ENCODE measurements at places on chromosomes 13 and 19. TPM values are rescaled to one million over a fixed set of nuclear protein-coding genes. Genes with fewer than 3 reads are reported as not detected.
A peak's percentile ranks its signal among the peaks of the same experiment; 100 is the strongest.

The EGLN2 gene
- 99.8 TPM for total RNA-seq

The RASAL3 gene
- not detected for total RNA-seq

DNA sequence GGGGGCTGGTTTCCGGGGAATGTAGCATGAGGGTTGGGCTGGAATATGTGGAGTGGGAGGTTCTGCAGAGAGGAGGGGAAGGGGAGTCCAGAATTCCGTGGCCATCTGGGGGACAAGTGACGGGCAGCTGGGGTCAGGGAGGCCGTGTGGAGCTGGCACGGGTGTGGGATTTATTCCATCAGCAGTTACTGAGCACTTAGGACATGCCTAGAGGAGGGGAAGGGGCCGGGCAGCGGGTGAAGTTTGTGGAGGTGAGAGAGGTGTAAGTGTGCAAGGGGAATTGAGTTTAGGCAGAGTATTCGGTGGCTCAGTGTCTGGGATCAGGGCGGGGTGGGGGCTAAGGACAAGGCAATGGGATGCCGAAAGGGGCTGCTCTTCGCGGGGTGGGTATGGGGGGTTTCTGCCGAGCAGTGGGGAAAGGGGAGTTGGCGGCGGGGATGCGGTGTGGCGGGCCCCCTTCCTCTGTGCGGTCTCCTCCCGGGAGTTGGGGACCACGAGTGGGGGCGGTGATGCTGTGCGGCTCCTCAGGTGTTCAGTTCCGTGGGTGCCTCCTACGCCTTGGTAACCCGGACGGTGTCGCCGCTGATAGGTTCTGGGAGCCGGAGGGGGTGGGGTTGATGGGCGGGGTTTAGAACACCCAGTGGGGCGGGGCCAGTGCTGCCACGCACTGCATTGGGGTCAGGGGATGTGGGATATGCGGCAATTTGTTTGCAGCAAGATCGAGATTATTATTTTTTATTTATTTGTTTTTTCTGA, 5.4 kb downstream of the CCDC61 start:
- peaks cover 13% of the 10 kb centered on the region for H3K36me3 ChIP-seq
- H3K27me3 ChIP-seq, result peaks cover 8% of the 10 kb centered on the region
- H3K4me3 ChIP-seq, result peak overlapping the region; percentile 76
- H3K4me1 ChIP-seq, result no peaks in the 10 kb centered on the region
- peak; percentile 92 for DNase-seq

DNA sequence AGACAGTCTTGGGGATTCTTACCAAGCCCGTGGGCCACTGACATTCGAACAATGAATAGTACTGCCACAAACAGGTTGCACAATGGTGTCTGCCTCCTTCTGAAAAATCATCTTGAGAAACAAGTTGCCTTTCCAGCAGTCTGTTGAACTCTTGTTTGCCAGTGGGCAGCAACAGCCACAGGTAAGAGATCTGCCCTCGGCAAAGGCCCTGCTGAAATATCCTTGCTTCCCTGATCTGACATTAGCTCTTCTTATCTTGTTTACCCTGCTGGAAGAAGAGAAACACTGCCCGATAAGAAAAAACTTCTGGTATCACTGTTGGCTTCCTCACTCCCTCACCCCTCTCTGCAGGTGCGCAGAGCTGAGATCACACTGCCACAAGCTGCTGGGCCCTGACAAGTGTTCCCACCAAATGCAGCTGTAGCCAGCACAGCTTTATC, 2.0 kb downstream of the DOCK9 start:
- no peaks in the 10 kb centered on the region for H3K27me3 ChIP-seq
- peak overlapping the region; percentile 67 for H3K4me3 ChIP-seq
- peak; percentile 85 for DNase-seq

DNA sequence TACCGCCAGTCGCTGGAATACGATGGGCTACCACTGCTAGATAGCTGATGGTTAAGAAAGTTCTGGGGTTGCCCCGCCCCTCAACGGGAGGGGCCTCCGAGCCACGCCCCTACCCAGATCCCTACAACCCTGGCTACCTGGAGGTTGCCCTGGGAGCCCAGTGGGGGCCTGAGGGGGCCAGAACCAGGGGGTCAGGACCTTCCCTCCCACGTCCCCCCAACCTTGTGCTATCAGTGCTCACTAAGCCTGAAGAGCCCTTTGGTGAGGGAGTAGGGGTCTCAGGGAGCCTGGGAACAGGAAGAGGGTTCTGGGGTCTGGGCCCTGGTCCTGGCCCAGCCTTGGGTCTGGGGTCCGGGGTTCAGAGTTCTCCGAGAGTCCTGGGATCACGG, 8.9 kb downstream of the OCEL1 start:
- no peak overlapping the region for H3K27ac ChIP-seq
- H3K27me3 ChIP-seq, result no peaks in the 10 kb centered on the region
- H3K36me3 ChIP-seq, result peaks cover 60% of the 10 kb centered on the region
- peak overlapping the region; percentile 78 for H3K4me3 ChIP-seq

DNA sequence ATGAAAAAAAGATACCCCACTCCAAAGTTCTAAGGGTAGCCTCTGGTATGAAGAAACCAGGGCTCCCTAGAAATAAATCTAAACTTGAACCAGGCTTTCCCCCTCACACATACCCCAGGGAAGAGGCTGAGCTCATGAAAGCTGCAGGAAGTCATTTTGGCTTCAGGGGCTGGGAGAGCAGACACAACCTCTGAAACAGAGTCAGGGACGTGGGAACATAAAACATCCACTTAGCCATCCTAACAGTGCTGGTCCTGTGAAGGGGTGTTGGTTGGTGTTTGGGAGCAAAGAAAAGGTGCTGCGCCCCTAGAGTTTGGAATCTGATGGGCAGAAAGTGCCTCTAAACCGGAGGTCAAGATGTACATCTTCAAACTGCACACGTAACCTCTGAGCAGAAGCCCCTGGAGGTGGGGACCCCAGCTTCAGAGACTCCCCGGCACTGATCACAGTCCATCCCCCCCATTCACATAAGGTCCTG, 15.8 kb downstream of the RAB3D start:
- H3K4me1 ChIP-seq, result peaks cover 7% of the 10 kb centered on the region
- no peak overlapping the region for H3K4me3 ChIP-seq
- H3K36me3 ChIP-seq, result no peaks in the 10 kb centered on the region

DNA sequence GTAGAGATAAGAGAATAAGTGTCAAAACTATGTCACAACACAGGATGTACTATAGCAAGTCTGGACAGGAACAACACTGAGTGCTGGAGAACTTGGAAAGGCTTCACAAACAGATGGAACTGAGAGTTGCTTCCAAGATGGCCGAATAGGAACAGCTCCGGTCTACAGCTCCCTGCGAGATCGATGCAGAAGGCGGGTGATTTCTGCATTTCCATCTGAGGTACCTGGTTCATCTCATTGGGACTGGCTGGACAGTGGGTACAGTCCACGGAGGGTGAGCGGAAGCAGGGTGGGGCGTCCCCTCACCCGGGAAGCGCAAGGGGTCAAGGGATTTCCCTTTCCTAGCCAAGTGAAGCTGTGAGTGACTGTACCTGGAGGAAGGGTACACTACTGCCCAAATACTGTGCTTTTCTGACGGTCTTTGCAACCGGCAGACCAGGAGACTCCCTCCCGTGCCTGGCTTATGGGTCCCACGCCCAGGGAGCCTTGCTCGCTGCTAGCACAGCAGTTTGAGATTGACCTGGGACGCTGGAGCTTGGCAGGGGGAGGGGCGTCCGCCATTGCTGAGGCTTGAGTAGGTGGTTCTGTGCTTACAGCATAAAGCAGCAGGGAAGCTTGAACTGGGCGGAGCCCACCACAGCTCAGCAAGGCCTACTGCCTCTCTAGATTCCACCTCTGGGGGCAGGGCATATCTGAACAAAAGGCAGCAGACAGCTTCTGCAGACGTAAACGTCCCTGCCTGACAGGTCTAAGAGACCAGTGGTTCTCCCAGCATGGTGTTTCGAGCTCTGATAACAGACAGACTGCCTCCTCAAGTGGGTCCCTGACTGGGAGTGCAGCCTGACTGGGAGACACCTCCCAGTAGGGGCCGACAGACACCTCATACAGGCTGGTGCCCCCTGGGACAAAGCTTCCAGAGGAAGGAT, 46.0 kb downstream of the USP12 start:
- no peak overlapping the region for H3K27ac ChIP-seq
- peak; percentile 45 for DNase-seq
- peak overlapping the region; percentile 7 for H3K4me3 ChIP-seq
- H3K36me3 ChIP-seq, result peaks cover 24% of the 10 kb centered on the region

All from endodermal cell (in vitro differentiated cells).